ENCODE measurements at places on chromosomes 7 and 10.

DNA sequence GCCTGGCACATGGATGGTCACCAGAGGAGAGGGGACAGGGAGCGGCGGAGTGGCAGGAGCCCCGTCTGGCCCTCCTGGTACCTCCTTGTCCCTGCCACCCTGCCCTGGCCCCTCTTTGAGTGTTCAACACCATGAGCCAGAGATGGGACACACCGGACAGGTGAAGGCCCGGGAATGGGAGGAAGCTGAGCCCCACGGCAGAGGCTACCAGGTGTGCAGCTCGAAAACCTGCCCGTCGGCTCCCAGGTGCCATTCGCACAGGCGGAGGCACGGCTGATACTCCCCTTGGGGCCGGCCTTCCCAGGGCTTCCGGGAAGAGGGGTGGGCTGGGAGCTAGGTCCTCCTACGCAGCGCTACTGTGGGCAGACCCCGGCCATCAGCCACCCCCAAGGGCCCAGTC, 44.1 kb downstream of the TNRC18 start:
- no peak for DNase-seq

DNA sequence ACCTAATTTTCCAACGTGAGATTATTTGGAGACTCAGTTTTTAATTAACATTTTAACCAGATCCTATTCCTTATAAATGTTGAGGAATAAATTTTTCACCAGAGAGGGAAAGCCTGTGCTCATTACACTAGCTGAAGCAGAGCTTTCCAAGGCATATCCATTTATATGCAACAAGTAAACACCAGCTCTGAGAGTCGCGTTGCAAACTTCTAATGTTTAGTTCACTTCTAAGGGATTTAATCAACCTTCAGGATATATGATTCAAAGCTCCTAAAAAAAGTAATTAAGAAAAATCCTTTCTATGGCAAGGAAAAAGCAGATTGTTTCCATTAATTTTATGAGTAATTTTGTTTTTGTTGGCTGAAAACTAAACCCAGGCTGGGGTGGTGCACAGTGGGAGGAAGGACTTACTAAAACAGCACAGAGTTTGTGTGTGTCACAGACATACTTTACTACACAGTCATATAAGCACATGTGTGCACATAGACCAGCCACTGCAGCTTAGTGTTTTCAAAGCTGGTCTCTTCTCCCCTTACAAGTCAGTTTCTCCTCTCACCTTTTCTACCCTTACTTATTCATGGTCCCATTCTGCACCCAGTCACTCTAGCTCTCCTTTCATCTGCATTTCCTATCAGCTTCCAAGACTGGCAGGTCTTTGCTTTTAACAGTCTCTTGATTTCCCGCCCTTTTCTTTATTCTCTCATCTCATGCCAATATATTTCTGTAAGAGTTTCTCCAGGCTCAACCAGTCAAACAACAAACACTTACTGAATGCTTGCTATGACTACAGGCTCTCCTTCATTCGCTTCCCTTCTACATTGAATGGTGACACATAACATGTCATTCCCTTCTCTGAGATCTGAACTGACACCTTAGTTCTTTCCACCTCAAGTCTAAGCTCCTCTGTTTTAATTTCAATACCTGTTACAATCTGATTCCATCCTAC, 81.1 kb upstream of the FZD1 start:
- no peak for DNase-seq

DNA sequence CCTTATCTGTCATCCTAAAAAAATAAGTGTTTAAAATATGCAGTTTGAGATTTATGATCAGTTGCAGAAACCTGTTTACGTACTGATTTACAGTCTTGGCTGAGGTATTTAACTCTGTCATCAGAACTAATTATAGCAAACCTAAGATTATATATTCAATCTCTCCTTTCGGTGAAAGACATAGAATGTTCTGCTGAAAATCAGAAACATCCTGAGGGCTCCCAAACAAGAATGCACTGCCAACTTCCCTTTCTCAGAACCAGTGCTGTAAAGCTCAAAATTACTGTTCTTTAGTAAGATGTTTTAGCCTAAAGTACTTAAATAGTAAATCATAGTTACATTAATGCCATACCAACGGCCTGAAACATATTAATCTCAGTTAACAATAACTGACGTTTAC, 34.3 kb downstream of the FAM204A start:
- no peak for DNase-seq

DNA sequence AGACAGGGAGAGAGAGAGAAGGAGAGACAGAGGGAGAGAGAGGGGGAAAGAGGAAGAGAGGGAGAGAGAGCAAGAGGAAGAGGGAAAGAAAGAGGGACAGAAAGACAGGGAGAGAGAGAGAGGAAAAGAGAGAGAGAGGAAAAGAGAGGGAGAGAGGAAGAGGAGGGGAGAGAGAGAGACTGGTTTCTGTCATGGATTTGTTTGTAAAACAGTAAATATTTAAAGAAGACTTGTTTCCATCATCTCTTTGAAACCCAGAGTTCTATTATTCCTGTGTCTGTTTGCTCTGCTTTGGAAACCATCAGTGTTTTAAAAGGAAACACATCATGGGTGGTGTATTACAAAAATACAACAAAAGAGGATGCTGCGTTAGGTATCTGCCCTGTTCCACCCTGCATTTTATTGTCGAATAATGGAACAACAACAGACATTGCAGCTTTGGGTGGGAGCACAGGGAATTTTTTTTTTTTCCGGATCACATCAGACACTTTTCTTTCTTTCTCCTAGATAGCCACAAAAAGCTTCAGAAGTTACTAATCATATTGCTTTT, 150.7 kb upstream of the RSU1 start:
- no peak for DNase-seq

DNA sequence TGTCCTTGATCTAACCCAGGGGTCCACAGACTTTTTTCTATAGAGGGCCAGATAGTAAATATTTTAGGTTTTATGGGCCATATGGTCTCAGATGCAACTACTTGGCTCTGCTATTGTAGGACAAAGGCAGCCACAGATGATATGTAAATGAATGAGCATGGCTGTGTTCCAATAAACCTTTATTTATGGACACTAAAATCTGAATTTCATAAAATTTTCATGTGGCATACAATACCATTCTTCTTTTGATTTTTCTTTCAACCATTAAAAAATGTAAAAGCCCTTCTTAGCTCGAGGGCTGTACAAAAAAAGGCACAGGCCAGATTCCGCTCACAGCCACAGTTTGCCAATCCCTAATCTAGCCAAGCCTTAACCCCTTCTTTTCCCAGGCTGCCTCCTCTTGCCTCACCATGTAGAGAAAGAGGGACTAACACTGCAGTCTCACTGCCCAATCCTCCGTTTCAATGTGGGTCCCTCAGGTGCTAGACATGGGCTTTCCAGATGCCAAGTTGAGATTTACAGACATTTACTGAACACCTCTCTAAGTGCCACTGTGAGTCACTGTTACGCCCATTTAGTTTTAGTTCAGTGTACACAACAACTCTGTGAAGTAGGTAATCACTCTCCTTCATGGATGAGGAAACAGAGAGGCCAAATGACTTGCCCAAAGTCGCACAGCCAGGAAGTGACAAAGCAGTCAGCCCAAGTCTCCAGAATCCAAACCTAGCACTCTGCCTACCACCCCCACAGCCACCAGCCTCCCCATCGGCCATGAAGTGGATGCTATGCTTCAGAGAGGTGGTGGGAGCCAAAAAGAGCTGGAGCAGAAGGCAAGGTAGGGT, 132.6 kb upstream of the PDLIM1 start:
- DNase-seq: no peak

DNA sequence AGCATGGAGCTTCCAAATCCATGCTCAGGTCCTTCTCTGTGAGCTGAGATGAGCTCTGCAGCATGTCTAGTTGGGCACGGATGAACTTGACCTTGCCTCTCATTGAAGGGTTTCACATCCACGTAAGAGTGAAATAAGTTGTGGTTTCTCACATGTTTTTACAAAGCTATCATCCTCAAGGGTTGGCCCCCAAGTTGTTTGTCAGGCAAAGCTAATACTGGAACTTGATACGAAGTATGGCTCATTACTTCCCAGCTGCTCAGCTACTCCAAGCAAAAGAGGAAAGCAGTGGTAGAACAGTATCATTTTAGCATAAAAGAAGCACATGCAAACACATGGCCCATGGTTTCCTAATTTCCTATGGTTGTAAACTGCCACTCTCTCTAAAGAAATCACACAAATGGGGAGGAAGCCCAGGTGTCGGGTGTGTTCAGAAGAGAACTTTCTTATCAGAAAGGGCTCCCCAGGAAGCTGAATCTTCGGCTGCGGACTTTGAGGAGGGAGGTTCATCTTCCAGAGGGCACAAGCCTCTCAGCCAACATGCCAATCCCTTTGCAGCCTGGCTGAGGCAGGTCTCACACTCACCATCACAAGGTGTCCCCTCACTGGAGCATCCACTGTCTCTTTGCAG, 45.3 kb downstream of the PDLIM1 start:
- no peak for DNase-seq

DNA sequence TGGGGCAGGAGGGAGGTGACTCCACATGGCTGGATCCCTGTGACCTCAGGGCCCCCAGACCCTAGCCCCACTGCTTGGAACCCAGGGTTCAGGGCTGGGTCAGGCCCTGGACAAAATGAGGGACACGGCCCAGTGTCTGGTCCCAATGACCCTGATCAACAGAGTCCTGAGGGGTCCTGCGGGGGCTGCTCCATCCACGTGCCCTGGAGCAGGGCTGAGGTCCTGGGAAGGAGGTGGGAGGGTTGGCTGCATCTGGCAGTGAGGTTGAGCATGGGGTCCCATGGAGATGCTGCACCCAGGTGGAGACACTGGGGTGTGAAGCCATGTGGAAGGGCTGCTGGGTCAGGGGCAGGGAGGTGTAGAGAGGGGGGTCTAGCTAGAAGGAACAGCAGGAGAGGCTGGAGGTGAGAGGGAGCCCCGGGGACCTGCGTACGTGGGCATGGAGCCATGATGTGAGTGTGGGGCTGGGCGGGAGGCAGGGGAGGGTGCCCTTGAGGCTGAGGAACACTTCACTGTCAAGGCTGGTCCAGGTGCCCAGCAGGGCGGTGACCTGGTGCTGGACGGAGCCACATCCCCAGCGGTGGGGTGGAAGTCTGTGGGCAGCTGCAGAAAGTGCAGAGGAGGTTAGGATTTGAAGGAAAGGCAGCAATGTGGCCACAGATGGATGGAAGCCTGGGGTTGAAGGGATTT, 604 bp downstream of the SCART1 start:
- no peak for DNase-seq

All from activated T-cell treated with anti-CD3 and anti-CD28 coated beads, Interleukin-2, amount 50 U/mL, for 4 hours (primary cell).